ENCODE measurements at places on chromosomes 7 and 10. TPM values are rescaled to one million over a fixed set of nuclear protein-coding genes. Genes with fewer than 3 reads are reported as not detected.

The C10orf53 gene
- not detected for total RNA-seq

The GIMAP8 gene
- total RNA-seq, result not detected

The C10orf67 gene
- total RNA-seq, result 0.18 TPM

The FGL2 gene
- 1.3 TPM for total RNA-seq

The HK1 gene
- 90.5 TPM for total RNA-seq

The ENTPD1 gene
- not detected for total RNA-seq

The AKR1C1 gene
- total RNA-seq, result 5.0 TPM

The ZNF316 gene
- total RNA-seq, result 6.1 TPM

The TMEM229A gene
- not detected for total RNA-seq

The CTNNA3 gene
- total RNA-seq, result 0.83 TPM

The NEUROG3 gene
- not detected for total RNA-seq

The RADIL gene
- total RNA-seq, result not detected

The GALNT17 gene
- not detected for total RNA-seq

The CHRM2 gene
- total RNA-seq, result 144 TPM

The PRR15 gene
- total RNA-seq, result not detected

The PNLIPRP2 gene
- not detected for total RNA-seq

The MCU gene
- total RNA-seq, result 36.2 TPM

The HEPACAM2 gene
- under 0.01 TPM for total RNA-seq

The GNAI1 gene
- total RNA-seq, result 44.2 TPM

The APBB1IP gene
- not detected for total RNA-seq

The ITIH2 gene
- total RNA-seq, result not detected

The RBP3 gene
- not detected for total RNA-seq

The NUTM2A gene
- total RNA-seq, result under 0.01 TPM

The NKX2-3 gene
- total RNA-seq, result not detected

Data from IMR-90 (cell line).